ENCODE measurements at places on chromosomes 6 and 20.

GRCh38 chr20:45299786-45300185 is 6.9 kb upstream of the RBPJL start:
- DNase-seq, result no peak
- H3K4me3 ChIP-seq, result no peak overlapping the region
- H3K36me3 ChIP-seq, result no peaks in the 10 kb centered on the region
- H3K4me1 ChIP-seq, result peaks cover 8% of the 10 kb centered on the region

DNA sequence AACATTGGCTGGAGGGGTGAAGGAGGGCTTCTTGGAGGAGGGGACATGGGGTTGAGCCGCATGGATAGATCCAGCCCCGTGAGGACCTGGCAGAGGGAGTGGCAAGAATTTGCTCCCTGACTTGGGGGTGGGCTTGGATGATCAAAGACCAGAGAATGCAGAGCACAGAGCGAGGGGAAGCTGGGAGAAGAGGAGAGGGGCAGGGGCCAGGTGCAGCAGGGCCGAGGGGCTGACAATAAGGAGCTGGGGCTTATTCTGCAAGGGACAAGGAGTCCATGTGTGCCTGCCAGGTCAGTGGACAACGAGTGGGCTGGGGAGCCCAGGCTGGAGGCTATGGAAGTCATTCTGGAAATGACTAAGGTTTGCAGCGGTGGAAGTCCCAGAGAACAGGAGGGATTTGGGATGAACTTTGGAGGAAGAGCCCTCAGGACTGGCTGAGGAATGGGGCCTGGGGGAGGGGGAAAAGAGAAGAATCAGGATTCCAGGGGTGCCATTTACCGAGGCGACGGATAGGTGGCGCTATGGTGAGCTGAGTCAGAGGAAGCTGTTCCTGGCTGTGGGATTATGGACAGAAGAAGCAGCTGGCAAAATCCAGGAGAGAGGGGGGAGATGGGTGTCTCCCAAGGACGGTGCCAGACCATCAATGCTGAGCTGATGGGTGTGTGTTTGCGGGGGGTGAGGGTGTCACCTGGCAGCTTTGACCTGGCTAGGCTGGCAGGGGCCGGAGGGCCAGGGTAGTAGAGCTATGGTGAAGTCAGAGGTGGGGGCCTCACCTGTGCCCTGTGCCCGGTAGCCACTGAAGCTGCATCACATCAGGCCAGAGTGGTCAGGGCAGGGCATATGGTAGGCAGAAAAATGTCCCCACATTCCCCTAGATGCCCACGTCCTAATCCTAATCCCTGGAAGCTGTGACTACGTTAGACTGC is 7.8 kb downstream of the KCNG1 start:
- peaks cover 8% of the 10 kb centered on the region for H3K4me1 ChIP-seq
- H3K36me3 ChIP-seq, result no peaks in the 10 kb centered on the region
- H3K27ac ChIP-seq, result no peak overlapping the region
- peaks cover 2% of the 10 kb centered on the region for H3K27me3 ChIP-seq

GRCh38 chr20:46057856-46058598 is 29.0 kb downstream of the SLC12A5 start:
- peak; percentile 2 for DNase-seq
- H3K4me3 ChIP-seq, result peak overlapping the region; percentile 68
- peaks cover 6% of the 10 kb centered on the region for H3K4me1 ChIP-seq
- H3K27ac ChIP-seq, result no peak overlapping the region
- H3K36me3 ChIP-seq, result peaks cover 6% of the 10 kb centered on the region
- peaks cover 21% of the 10 kb centered on the region for H3K27me3 ChIP-seq

- DNase-seq, result peak; percentile 23
- no peak overlapping the region for H3K27ac ChIP-seq
- H3K4me3 ChIP-seq, result no peak overlapping the region
- H3K36me3 ChIP-seq, result no peaks in the 10 kb centered on the region
- H3K4me1 ChIP-seq, result no peaks in the 10 kb centered on the region
Observed at GRCh38 chr6:30399390-30400058, 54.6 kb downstream of the RPP21 start.

DNA sequence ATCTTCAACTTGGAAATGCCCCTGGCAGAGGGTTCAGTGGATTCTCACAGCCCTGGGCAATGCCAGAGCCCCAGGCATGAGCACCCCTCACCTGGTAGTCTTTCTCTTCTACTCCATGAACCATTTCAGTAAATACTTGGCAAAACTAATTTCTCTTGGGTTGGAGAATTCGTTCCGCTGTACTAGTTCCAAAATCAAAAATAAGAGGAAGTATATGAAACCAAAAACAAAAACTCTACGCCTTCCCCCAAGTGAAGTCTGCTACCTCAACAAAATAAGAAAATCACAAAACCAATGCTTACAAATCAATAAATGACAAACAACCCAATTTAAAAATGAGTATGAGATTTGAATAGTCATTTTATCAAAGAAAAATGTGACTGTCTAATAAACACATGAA is 12.6 kb downstream of the GFOD1 start:
- 0 out of 2 replicates have a peak, but pooled peaks cover 4% of the 10 kb centered on the region for H3K4me1 ChIP-seq
- DNase-seq, result no peak
- no peak overlapping the region for H3K4me3 ChIP-seq
- peaks cover 2% of the 10 kb centered on the region for H3K27me3 ChIP-seq
- H3K36me3 ChIP-seq, result no peaks in the 10 kb centered on the region

DNA sequence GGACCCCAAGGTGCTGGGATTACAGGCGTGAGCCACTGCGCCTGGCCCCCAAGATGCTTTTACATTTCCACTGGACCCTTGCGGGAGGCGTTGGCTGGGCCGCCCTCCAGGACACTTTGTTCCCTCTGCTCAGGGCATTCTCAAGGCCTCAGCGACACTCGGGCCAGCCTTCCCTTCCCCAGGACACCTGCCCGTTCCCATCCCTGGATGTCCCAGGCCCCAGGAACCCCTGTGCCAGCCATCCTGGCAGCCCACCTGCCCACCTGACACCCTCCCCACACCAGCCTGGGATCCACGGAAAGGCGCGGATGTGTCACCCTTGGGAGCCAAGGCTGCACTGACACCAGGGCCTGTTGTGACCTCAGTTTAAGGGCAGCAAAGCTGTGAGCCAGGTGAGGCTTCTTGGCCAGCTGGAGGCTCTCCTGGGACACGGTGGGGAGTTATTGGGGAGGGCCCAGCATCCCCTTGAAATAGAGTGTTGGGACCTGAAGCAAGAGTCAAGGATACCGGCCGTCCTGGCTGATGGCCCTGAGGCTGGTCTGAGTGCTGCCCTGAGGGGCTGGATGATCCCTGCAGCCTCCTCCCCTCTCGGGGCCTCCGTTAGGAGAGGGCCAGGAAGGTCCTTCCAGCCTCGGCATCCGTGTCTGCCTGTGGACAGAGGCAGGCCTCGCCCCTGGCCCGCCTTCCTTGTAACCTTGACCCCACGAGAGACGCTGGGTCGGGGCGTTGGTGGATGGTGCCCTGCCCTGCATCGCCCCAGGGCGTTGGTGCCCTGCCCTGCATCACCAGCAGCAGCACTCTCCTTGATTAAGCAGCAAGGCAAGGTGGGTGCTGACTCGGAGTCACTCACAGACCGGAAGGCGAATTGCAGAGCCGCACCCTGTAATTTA is 84.2 kb upstream of the BHLHE23 start:
- H3K27ac ChIP-seq, result no peak overlapping the region
- no peak overlapping the region for H3K4me3 ChIP-seq
- DNase-seq, result no peak
- H3K27me3 ChIP-seq, result peaks cover 38% of the 10 kb centered on the region

- no peak overlapping the region for H3K4me3 ChIP-seq
- DNase-seq, result no peak
- no peak overlapping the region for H3K27ac ChIP-seq
- no peaks in the 10 kb centered on the region for H3K4me1 ChIP-seq
- peaks cover 8% of the 10 kb centered on the region for H3K27me3 ChIP-seq
Observed at GRCh38 chr6:149289192-149289781, 28.2 kb upstream of the TAB2 start.

DNA sequence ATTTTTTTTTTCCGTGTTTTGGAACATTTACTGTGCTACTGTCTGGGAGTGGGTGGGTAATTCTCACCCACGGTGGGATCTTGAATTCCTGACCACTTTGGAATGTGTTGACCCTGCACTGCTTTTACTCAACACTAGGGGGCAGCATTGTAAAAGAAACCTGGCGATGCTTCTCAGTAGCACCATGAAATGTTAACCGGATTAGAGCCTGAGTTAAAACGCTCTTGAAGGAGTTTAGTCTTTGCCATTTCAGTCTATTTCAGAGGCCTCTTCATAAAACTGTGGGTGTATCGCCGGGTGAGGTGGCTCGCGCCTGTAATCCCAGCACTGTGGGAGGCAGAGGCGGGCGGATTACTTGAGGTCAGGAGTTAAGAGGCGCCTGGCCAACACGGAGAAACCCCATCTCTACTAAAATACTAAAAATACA is 114.4 kb upstream of the PRND start:
- no peak overlapping the region for H3K4me3 ChIP-seq
- peaks cover 53% of the 10 kb centered on the region for H3K4me1 ChIP-seq
- no peaks in the 10 kb centered on the region for H3K27me3 ChIP-seq
- peak; percentile 64 for DNase-seq
- no peak overlapping the region for H3K27ac ChIP-seq

DNA sequence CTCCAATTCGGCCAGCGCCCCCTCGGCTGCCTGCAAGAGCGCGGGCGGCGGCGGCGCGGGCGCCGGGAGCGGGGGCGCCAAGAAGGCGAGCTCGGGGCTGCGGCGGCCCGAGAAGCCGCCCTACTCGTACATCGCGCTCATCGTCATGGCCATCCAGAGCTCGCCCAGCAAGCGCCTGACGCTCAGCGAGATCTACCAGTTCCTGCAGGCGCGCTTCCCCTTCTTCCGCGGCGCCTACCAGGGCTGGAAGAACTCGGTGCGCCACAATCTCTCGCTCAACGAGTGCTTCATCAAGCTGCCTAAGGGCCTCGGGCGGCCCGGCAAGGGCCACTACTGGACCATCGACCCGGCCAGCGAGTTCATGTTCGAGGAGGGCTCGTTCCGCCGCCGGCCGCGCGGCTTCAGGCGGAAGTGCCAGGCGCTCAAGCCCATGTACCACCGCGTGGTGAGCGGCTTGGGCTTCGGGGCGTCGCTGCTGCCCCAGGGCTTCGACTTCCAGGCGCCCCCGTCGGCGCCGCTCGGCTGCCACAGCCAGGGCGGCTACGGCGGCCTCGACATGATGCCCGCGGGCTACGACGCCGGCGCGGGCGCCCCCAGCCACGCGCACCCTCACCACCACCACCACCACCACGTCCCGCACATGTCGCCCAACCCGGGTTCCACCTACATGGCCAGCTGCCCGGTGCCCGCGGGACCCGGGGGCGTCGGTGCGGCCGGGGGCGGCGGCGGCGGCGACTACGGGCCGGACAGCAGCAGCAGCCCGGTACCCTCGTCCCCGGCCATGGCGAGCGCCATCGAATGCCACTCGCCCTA is 963 bp downstream of the FOXF2 start:
- peak overlapping the region; percentile 93 for H3K4me3 ChIP-seq
- DNase-seq, result peak; percentile 36
- peak overlapping the region; percentile 90 for H3K27ac ChIP-seq
- H3K4me1 ChIP-seq, result peaks cover 47% of the 10 kb centered on the region

DNA sequence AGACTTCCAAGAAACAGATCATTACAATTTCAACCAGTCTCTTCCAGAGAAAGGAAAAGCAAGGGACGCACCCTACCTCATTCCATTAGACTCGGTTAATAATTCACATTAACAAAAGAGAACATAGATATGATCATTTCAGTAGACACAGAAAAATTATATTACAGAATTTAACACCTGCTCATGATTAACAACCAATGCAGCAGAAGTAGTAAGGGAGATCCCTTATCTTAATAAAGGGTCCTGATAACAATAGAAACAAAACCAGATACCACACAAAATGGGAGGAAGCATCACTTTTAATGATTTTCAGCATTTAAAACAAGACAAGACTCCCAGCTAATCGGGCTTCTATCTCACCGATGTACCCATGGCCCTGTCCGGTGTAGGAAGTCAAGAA is 215.0 kb downstream of the TBC1D7 start:
- H3K4me1 ChIP-seq, result no peaks in the 10 kb centered on the region
- H3K36me3 ChIP-seq, result no peaks in the 10 kb centered on the region
- no peak for DNase-seq

- peaks cover 72% of the 10 kb centered on the region for H3K4me1 ChIP-seq
- peaks cover 41% of the 10 kb centered on the region for H3K36me3 ChIP-seq
- H3K27ac ChIP-seq, result peak overlapping the region; percentile 94
- no peak for DNase-seq
- H3K27me3 ChIP-seq, result peaks cover 3% of the 10 kb centered on the region
- no peak overlapping the region for H3K4me3 ChIP-seq
Observed at GRCh38 chr6:12294851-12295536, 4.8 kb downstream of the EDN1 start.

DNA sequence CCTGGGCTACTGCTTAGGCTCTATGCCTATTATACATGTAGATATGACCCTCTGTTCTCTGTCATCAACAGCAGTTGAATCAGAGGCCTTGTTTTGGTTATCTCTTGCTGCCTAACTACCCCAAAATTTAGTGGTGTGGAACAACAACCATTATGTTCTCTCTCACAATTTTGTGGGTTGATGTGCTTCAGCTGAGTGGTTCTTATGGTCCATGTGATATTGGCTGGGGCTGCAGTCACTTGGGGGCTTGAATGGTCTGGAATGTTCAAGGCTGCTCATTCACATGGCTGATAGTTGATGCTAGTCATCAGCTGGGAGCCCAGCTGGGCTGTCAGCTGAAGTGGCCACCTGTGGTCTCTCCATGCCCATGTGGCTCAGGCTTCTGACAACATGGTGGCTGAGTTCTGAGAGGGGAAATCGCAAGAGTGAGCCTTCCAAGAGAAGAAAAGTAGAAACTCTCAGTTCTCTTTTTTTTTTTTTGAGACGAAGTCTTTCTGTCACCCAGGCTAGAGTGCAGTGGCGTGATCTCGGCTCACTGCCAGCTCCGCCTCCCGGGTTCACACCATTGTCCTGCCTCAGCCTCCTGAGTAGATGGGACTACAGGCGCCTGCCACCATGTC is 47.8 kb downstream of the SHLD1 start:
- H3K36me3 ChIP-seq, result no peaks in the 10 kb centered on the region
- H3K4me3 ChIP-seq, result no peak overlapping the region
- H3K27ac ChIP-seq, result no peak overlapping the region
- DNase-seq, result no peak
- H3K4me1 ChIP-seq, result no peaks in the 10 kb centered on the region

DNA sequence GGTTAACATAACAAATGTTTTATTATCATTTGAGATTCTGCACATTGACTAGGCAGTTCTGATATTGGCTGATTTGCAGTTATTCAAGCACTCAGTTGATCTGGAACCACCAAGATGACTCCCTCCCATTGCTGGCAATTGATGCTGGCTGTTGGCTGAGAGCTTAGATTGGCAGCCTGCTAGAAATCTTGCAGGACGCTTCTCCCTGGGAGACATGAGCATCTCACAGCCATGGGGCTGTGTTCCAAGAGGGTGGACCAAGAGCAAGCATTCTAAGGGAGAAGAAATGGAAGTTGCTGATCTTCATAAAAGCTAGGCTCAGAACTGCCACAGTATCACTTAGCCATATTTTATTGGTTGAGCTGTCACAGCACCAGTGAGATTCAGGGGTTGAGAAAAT is 233.4 kb upstream of the ID4 start:
- DNase-seq, result no peak
- no peaks in the 10 kb centered on the region for H3K4me1 ChIP-seq
- no peak overlapping the region for H3K27ac ChIP-seq
- no peak overlapping the region for H3K4me3 ChIP-seq
- no peaks in the 10 kb centered on the region for H3K27me3 ChIP-seq
- no peaks in the 10 kb centered on the region for H3K36me3 ChIP-seq

- no peaks in the 10 kb centered on the region for H3K4me1 ChIP-seq
- H3K36me3 ChIP-seq, result no peaks in the 10 kb centered on the region
- H3K4me3 ChIP-seq, result no peak overlapping the region
Observed at GRCh38 chr6:157570752-157571151, 189.8 kb downstream of the ZDHHC14 start.
